HL-60 (cell line): ENCODE measurements at places on chromosomes 4 and X.
A peak's percentile ranks its signal among the peaks of the same experiment; 100 is the strongest.

DNA sequence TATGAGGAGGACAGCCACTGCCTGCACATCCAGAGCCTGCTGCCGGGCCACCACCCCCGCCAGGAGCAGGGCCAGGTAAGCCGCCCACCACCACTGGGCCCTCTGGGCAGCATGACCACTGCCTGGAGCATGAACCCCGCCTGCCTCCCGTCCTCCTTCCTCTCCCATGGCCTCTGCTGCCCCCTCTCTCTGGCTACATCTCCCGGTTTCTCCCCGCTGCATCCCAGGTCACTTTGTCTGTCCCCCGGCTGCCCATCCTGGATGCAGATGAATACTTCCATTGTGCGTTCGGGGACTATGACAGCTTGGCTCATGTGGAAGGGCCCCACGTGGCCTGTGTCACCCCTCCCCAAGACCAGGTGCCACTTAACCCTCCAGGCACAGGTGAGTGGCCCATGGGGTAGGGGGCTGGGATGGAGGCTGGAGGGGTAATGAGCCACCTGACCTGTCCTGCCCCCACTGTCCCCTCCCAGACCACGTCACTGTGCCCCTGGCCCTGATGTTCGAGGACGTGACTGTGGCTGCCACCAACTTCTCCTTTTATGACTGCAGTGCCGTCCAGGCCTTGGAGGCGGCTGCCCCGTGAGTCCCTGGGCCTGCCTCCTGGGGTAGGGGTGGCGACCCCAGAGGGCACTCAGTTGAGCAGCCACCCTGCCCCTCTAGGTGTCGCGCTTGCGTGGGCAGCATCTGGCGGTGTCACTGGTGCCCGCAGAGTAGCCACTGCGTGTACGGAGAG is 6.0 kb downstream of the PLXNB3 start:
- DNase-seq = no peak

GRCh38 chr4:146142768-146143167 is 32.8 kb upstream of the LSM6 start:
- DNase-seq = no peak

DNA sequence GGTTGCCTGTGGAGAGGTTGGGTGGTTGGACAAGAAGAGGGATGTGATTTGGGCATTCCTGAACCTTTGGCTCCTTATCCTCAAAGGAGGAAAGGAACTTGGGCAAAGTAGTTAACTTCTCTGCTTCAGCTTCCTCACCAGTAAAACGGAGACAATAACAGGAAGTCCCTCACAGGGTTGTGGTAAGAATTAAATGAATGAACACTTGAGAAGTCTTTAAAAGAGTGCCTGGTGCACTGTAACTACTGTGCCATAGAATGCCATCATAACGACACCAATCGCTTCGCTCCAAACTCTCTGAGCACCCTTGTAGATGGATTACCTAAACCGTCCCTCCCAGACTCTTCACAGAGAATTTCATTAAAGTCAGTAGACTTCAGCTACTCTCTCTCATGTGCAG is 10.5 kb downstream of the ZCCHC18 start:
- no peak for DNase-seq

GRCh38 chr4:173651651-173652282 is 121.7 kb upstream of the HAND2 start:
- no peak for DNase-seq

- DNase-seq = no peak
Observed at GRCh38 chr4:42596918-42597317, 60.0 kb downstream of the ATP8A1 start.

DNA sequence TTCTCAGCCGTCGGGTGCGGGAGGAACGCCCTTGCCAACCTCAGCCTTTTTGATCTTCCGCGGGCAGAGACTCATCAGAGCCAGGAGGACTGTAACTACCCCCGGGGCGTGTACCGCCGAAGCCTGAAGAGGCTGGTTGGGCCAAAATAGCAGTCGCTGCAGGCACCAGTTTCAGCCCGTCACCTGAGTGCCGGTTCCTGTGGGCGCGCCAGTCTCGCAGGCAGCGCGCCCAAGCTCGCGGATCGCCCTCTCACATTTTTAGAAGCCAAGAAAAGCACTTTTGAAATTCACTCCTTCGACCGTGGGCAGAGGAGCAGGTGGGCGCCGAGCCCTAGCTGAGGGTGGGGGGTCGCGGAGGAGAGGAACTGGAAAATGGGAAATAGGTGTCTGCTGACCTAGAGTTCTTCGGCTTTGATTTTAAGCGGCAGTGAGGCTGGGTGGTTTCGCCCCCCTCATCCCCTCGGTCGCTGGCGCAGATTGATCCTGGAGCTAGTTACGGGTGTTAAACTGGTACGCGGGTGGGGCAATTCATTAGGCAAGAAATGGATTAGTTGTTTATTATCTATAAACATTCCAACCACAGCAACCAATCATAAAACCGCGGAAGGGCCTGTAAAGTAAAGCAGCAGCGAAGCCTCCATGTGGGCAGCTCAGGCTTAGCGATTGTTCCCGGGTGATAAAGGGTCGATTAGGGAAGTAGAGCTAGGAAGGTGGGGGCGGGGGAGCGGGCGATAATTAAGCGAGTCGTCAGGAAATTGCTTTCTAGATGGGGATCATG is 69.2 kb downstream of the FBXO8 start:
- DNase-seq = no peak

GRCh38 chr4:6589444-6589843 is 14.5 kb downstream of the MAN2B2 start:
- no peak for DNase-seq

DNA sequence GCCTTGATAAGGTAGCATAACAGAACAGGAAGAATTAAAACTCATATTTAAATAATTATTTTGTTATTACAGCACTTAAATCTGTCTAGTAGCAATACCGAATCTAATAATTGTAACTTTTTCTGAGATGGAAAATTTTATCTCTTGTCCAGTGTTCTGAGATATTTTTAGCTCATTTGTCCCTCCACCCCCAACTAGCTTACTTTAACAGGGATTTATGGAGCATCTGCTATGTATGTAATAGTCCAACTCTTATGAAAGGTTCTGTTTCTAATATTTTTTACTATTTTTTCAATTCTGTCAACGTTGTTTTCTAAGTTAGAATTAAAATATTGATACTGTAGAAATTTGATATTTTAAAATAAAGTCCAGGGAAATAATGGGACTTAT is 38.2 kb upstream of the NUDT6 start:
- no peak for DNase-seq

- no peak for DNase-seq
Observed at GRCh38 chr4:10003666-10004065, 17.6 kb downstream of the SLC2A9 start.

GRCh38 chr4:41524425-41524824 is 13.5 kb upstream of the LIMCH1 start:
- DNase-seq = no peak

- DNase-seq = no peak
Observed at GRCh38 chr4:139005774-139006173, 9.8 kb upstream of the NOCT start.

DNA sequence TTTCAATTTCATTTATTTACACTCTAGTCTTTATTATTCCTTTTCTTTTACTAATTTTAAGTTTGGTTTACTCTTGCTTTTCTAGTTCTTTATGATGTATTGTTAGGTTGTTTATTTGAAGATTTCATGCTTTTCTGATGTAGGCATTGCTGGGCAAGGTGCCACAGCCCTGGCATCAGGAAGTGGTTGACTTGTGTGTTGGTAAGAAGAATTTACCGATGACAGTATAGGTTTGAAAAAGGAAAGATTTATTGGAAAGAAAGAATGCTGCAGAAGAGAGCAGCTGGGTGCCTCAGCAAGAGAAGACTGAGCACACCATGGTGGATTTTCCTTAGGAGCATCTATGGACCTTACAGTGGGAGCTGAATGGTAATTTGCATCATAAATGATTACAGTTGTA is 153.2 kb downstream of the KLF8 start:
- no peak for DNase-seq

GRCh38 chrX:117743469-117744251 is 372.9 kb downstream of the KLHL13 start:
- no peak for DNase-seq

- DNase-seq = no peak
Observed at GRCh38 chr4:147714575-147715401, 17.1 kb upstream of the ARHGAP10 start.

DNA sequence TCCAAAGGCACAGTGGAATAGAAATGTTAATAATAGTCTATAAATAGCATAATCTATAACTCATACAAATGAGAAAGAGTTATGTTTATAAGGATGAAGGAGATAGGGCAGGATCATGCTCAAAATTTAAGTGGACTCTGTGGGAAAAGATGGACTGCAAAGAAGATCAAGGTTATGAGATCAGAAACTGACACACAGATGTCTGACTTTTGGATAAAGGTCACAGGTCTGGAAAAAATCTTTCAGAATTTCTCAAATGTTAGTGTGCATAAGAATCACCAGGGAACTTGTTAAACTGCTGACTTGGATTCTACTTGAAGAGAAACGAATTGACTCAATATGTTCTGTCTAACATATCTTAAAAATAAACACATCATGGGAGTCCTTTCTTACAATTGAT is 104.1 kb downstream of the FSTL5 start:
- DNase-seq = no peak

- no peak for DNase-seq
Observed at GRCh38 chrX:122087341-122087740, 1039.9 kb downstream of the GLUD2 start.

DNA sequence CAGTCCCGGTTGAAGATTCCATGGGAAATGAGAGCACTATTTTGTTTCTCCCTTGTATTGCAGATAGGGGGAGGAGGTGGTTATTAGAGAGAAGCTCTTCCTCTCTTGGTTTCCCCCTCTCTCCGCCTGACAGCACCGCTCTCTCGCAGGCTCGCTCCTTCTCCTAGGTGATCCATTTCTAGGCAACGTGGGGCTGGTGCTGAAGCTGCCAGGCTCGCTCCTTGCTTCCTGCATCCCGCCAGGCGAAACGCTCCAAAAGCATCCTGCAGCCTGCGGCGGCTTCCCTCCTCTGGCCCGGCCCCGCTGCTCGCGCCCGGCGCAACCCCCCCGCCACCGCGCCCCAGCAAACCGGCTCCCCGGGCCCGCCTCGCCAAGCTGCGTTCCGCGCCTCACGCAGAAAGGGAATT is at the start of gene GRID2:
Gene GRID2 (plus strand): TSS at position 346 of the 407 bp plus-strand sequence.
- no peak for DNase-seq

DNA sequence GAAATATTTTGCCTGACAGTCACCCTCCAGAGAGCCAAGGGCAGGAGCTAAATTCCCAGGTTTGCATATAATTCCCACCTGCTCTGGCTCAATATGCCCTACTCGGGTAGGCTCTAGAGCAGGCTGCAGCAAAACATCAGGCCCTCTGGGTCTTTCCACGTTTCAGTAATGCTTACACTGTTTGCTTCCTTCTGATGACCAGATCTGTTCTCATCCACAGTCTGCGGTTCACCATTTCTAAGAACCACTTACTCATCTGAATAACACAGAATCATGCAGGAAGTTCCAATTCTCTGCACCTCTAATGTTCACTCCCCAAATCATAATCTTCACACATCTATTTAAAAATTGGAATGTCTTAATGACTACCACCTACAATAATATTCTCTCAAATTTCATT is 141.4 kb downstream of the PPP3CA start:
- DNase-seq = peak; percentile 8

DNA sequence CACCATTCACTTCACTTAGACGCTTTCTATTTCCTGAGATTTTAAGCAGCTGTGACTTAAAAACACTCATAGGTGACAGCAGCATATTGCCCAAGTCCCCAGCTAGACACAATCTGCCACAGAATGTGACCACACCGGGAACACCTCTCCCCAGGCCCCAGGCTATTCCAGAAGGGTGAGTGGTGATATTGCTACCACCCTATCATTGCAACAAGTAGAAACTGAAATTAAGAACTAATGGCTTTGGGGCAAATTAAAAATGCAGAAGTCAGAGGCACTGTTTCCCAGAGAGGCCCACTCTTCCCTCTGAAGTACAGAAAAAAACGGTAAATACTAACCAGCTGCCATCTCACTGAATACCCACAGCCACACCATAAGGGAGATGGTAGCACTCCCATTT is 35.0 kb downstream of the QDPR start:
- peak; percentile 75 for DNase-seq

- DNase-seq = no peak
Observed at GRCh38 chr4:76751612-76752343, 146.2 kb downstream of the SOWAHB start.

- no peak for DNase-seq
Observed at GRCh38 chrX:5015451-5015850, 1213.2 kb downstream of the NLGN4X start.

GRCh38 chrX:11241720-11242119 is 51.5 kb upstream of the AMELX start:
- no peak for DNase-seq

DNA sequence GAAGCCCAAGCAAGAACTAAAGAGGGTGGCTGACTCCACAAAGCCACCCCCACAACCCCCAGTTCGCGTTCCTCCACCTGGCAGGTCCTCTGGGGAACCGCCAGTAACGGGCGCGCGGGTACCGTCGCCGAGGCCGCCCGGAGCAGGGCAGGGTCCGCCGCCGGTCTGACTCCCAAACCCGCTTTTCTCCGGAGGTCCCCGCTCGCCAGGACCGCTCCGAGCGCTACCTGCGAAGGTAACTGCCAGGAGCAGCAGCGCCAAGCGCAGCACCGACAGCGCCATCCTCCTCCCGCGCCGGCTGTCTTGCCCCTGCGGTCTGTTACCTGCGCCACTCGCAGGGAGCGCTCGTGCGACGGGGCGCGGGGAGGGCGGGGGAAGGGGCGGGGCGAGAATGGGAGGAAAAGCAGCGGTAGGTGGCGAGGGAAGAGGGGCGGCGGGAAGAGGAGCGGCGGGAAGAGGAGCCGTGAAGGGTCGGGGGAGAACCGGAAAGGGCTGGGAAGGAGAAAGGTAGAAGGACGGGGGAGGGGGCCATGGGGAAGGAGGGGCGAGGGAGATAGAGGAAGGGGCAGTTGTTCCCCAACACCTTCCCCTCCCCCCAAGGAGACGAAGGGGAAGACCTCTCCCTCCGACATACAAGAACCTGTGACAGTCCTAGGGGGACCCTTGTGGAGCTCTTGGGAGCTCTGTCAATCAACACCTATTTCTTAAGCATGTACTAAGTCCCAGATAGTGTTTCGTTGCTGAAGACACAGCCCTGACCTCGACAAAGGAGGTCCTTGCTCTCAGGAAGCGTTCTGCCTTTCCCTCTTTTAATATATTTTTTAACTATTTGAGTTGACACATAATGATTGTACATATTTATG is at the start of gene SPINK2:
Gene SPINK2 (minus strand): TSS at position 321 of the 863 bp plus-strand sequence. CDS start 39 bp downstream, at position 282.
- no peak for DNase-seq

GRCh38 chrX:18415386-18415785 is 10.0 kb upstream of the CDKL5 start:
- no peak for DNase-seq

DNA sequence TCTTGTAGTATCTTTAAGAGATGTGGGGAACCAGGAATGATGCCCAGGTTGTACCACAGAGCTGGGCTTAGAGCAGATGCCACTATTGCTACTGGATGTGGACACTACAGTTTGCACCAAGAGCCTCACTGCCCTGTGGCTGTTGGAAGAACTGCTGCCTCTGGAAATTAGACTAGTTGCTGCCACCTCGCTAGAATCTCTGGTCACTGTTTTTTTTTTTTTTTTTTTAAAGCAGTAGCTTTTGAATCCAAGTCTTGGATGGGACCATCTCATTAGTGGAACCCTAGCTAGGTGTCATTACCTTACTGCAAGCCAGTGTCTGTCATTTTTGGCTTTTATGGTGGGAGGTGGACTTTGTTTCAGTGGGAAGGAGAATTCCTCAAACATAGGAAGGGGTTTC is 105.5 kb downstream of the ARHGAP10 start:
- DNase-seq = no peak

GRCh38 chr4:152880263-152880662 is 55.9 kb upstream of the FHDC1 start:
- DNase-seq = no peak
